ENCODE measurements at places on chromosomes 1 and 21.

DNA sequence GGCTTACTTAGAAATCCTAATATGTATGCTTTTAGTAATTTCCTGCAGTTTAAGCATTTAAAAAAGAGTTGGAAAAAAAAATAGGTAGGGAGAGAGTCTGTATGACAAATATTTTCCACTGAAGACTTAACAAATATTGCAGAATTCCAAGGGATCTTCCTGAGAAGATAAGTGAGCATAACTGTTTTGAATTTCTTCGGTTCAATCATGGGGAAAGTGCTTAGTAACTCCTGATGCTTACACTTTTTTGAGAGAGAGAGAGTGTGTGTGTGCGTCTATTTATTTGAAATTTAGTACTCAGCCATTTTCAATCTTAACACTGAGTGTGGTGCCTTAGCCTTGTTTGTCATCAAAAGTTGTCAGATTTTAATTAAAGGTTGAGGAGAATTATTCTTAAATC lies 18.5 kb downstream of the SON start:
- no peak for DNase-seq

- no peak for DNase-seq
Measured at GRCh38 chr1:53869454-53870117, 20.0 kb downstream of the YIPF1 start.

DNA sequence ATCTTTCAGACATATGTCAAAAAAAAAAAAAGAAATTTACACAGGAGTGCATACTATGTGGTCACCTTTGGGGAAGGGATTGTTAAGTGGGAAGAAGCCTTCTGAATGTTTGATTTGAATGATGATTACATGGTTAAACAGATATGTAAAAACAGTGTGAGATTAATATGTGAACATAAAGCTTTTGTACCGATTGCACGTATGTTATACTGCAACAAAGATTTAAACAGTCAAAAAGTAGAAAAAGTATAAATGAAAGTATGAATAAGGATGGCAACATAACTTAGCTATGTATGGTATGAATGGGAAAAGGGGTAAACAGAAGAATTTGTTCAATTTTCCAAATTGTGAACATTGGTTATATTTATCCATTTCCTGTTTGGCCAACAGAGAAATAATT lies 10.0 kb upstream of the PLPP3 start:
- no peak for DNase-seq

- DNase-seq: no peak
Measured at GRCh38 chr1:53115403-53116306, 26.8 kb downstream of the SLC1A7 start.

GRCh38 chr1:40575336-40575735 lies 43.9 kb downstream of the ZNF684 start:
- DNase-seq: no peak

DNA sequence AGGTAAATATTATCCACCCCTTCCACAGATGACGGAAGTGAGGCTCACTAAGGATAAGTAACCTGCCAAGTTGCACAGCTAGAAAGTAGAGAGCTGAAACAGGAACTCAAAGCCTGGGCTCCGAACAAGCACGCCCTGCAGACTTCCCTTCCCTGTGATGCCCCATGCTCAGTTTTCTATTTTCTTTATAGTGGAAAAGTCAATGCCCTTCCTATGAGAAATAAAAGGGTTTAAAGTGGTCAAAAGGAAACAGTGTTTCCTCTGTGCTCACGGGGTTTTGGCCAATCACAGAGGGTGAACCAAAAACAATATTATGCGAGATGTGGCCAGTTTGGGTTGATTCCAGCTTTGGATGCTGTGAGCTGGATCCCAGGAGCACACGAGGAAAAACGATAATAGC lies 44.5 kb downstream of the DDR2 start:
- DNase-seq: no peak

- DNase-seq: no peak
Measured at GRCh38 chr1:41469706-41470105, 14.8 kb downstream of the EDN2 start.

DNA sequence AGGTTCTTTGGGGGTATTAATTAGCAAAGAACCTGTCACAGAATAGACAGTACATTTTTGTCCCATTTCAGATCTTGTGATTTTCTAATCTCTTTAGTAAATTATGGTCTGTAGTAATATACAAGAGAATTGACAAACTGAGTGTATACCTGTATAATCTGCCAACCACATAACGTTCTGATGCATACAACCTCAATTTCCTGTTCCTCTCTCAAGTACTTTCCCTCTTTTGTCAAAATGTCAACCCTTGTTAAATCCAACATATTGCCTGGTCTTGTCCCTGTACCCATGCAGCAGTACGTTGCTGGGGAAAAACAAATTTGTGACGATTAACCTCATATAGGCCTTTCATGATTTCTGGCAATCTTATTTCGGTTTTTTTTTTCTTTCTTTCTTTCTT lies 1.1 kb downstream of the ARV1 start:
- DNase-seq: no peak

- DNase-seq: no peak
Measured at GRCh38 chr1:15460708-15461095, 4.2 kb downstream of the CELA2A start.

DNA sequence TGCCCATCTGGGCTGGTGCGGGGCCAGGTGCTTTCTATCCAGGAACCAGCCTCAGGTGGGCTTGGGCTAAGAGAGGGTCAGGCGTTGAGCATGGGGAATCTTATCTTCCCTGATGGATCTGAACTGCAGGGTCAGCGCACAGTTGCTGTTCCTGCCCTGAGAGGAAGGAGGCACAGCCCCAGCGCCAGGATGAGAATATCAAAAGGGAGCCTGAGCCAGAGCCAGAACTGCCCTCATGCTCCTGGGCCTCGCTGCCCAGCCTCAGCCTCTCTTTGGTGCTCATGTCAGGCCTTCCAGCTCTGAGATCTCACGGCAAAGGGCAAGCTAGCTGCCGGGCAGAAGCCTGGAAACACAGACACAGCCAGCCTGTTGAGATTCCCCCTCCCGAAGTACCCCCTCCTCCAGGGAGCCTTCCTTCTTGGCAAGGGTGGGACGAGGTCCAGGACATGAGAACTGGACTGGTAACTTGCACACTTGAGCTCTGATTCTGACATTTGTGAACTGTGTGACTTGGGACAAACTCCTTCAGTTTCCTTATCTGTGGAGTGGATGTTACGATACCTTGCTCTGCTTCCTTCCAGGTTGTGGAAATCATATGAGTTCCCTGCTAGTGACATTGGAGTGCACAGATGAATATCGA lies 1.2 kb upstream of the LAD1 start:
- DNase-seq: no peak

GRCh38 chr1:25692560-25692959 lies 76.0 kb downstream of the MAN1C1 start:
- DNase-seq: peak; percentile 31

DNA sequence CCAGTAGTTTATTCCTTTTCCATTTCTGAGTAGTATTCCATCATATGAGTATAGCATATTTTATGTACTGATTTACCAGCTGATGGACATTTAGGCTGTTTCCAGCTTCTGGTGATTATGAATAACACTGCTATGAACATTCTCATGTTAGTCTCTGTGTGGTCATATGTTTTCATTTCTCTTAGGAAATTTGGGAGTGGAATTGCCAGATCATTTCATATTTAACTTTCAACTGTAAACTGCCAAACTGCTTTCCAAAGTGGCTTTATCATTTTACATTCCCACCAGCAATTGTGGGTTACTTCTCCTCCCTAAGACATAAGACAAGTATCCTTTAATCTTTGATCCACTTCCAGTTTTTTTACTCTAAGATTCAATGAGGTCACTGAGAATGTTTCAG lies 85.7 kb upstream of the RALGPS2 start:
- DNase-seq: no peak

DNA sequence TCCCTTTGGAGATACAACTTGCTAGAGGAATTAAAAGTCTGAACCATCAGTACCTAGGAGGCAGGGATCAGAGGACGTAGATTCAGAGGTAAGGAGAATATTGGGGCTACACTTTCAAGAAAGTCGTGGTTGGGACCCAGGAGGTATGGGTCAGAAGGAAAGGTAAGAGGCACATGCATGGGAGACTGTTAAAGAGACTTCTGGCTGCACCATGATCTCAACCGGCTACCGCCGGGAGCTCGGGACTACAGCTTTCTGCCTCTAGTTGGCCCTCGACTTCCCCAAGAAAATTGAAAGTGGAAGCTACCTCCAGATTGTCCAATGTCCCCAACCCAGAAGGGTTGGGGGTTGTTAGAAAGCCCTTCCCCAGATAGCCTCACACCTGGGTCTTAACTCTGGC lies 355.7 kb upstream of the TMPRSS15 start:
- no peak for DNase-seq

- DNase-seq: no peak
Measured at GRCh38 chr21:42068592-42068991, 2.5 kb upstream of the UMODL1 start.

GRCh38 chr1:221701570-221702186 lies 40.2 kb downstream of the DUSP10 start:
- no peak for DNase-seq

GRCh38 chr1:24283326-24284155 lies 35.6 kb upstream of the GRHL3 start:
- no peak for DNase-seq

- DNase-seq: no peak
Measured at GRCh38 chr1:32889731-32890278, 3.5 kb downstream of the HPCA start.

DNA sequence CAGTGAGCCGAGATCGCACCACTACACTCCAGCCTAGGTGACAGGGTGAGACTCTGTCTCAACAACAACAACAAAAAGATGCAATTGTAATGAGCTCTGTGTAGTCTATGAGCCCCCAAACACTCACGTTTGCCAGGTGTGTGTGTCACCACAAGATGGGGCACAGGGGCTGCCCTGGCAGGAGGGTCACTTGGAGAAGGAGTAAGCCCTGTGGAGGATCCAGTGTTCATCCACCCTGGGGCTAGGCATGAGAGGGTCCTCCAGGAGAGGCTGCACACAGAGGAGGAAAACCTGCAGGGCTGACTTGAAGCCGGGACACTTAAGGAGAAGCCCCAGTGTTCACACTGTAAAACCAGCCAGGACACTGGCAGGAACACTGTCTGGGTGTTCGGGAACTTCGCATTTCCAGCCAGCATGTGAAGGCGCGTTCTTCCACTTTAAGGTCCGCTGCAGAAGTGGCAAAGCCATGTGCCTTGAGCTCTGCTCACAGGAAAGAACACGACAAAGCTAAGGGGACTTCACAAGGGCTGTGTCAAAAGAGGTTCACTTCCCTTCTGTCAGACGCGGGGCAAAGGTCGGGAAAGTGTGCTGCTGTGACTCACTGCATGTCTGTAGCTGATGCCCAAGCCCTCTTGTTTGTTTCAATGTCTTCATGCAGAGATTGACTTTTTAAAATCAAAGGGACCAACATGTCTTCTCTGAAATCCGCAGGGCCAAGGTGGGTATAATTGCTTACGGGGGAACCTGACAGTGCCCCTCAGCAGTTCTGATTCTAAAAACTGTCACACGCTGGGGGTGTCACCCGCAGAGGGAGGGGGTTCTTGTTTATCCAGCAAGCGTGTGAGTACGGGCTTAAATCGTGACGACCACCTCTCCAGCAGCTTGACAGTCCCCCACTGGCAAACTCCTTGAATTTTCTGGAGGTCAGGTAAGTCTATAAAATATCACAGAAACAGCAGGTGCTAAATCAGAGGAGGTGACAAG lies 102.8 kb downstream of the RIPK4 start:
- peak; percentile 61 for DNase-seq

DNA sequence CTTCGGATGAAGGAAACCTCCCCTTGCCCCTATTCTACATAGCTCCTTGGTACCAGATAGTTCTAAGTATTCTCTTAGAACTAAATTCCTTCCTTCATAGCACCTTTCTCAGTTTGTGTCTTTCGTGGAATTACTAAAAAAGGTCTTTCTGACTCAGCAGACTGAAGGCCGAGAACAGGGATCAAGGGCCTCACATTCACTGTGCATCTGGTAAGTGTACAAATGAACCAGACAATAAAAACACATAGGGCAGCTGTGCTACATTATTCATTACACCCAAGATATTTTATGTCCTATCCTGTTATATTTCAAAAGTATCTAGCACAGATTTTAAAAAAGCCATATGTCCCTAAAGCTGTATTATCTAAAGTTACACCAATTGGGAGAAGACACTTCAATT lies 62.9 kb upstream of the HP1BP3 start:
- no peak for DNase-seq

DNA sequence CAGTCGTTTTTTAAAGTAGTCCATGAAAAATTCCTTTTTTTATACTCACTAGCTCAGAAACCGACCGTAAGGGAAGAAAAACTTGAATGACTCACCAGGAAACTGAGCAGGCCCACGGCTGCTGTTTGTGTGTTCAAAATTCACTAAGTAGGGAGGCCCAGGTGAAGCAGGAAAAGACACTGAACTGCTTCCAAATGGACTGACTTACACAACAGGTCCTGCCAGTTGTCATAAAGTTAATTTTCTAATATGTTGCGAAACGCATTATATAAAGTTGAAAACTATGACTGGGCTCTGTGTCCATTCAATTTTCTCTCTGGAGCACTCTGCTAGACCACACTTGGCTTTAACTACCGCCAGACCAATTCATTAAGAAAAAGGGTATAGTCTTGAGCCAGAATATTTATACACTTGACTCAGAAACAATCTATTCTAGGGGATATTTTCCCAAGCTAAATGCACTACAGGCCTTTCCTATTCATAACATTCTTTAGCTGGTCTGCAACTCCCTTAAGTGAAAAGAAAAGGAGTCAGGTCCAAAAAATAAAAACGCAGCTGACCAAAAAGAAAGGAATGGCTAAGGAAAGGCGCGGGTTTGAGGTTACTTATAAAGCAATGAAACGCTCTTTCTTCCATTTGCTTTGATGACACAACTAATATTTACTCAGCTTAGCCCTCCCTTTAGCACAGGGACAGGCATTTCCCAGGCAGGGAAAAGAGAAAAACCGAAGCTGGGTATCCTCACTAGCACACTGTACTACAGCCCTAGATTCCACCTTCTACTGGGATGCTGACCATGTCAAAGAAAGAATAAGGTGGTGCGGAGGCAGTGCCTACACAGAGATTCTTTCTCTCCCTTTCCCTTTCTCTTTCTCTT lies 306.3 kb upstream of the ESRRG start:
- no peak for DNase-seq

DNA sequence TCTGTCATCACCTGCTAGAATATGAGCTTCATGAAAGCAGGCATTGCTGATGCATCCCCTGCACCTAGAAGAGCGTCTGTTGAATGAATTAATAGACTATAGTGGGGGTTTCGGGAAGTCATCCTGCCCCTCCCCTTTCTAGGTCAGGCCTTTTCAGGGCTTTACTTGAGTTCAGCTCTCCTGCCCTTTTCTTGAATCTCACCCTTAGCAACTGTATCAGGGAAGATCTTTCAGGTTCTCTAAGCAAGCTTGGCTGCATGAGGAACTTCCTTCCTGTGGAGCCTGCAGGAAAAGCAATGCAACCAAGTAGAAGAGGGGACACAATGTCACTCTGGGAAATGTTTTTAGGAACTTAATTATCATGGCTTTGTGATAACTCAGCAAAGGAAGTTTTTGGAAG lies 27.2 kb upstream of the KIAA0040 start:
- no peak for DNase-seq

DNA sequence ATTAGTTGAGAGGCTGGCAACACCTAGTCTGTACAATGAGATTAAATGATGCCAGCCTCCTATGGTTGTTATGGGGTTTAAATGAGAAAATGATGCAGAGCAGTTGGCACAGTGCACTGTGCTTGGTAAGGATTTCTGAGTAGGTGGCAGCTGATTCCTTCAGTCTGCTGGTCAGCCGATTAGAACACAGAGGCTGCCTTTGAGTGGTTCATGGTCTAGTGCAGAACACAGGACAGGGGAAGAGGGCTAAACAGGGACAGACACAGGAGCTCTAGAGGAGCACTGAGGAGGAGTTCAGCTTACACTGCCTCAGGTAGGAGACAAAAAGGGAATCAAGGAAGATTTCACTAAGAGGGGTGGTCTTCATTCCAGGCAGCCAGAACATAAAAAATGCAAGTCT lies 1.4 kb downstream of the TIE1 start:
- DNase-seq: no peak

- no peak for DNase-seq
Measured at GRCh38 chr1:175272361-175272760, 79.8 kb upstream of the KIAA0040 start.

All from HuH-7.5 (cell line).